Cortex of kidney (tissue), 1 donor: ENCODE measurements at places on chromosomes 3 and 15.

- DNase-seq: no peak
Observed at GRCh38 chr3:113454630-113455029, 13.3 kb upstream of the CFAP44 start.

GRCh38 chr3:32733631-32734229 lies 48.7 kb downstream of the CNOT10 start:
- no peak for DNase-seq

GRCh38 chr3:13144163-13145023 lies 71.2 kb upstream of the IQSEC1 start:
- DNase-seq: no peak

DNA sequence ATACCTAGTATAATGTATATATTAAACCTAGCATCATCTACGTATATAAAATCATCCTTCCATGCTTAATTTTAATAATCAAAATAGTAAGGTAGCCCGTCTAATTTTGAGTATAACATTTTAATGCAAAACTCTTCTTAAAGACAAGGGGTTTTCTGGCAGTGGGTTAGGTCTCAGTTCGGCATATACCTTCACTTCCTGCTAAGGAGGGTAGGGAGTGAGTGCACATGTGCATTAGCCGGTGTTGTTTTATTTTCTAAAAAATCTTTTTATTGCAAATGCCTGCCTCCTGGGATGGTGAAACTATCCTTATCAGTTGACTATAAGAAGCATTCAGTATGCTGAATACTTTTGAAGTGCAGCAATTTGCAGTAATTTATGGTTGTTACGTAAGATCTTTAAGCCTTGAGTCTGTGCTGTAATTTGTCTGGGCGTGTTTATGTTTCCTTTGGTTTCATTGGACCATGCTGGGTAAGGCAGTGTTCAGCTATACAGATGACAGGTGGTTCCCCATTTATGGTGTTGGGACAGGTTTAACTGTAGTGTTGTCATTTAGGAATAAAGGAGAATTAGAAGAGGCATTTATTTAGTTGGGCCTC lies 11.7 kb downstream of the ARHGEF26 start:
- DNase-seq: no peak

GRCh38 chr15:97903971-97904572 lies 56.4 kb upstream of the ARRDC4 start:
- DNase-seq: no peak

- no peak for DNase-seq
Observed at GRCh38 chr3:45095916-45096526, 50.2 kb downstream of the CDCP1 start.

DNA sequence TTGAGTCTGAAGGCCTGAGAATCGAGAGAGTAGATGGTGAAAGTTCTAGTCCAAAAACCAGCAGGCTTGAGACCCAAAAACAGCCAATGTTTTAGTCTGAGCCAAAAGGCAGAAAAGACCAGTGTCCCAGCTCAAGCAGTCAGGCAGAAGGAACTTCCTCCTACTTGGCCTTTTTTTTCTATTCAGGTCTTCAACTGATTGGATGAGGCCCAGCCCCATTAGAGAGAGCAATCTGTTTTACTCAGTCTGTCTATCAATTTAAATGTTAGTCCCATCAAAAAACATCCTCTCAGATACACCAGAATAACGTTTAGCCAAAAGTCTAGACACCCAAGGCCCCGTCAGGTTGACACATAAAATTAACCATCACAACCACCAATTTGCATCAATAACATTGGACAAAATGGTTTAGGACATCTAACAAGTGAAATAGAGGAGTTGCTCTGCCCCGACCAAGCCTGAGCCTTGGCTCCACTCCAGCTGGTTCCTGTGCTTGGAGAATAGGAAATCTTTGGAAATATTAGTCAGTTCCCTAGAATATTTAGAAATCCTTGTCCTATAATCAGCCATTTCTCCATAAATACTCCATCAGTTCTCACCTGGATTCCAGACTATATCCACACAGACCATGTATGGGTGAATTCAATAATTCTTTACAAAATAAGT lies 51.4 kb upstream of the LIPC start:
- no peak for DNase-seq

DNA sequence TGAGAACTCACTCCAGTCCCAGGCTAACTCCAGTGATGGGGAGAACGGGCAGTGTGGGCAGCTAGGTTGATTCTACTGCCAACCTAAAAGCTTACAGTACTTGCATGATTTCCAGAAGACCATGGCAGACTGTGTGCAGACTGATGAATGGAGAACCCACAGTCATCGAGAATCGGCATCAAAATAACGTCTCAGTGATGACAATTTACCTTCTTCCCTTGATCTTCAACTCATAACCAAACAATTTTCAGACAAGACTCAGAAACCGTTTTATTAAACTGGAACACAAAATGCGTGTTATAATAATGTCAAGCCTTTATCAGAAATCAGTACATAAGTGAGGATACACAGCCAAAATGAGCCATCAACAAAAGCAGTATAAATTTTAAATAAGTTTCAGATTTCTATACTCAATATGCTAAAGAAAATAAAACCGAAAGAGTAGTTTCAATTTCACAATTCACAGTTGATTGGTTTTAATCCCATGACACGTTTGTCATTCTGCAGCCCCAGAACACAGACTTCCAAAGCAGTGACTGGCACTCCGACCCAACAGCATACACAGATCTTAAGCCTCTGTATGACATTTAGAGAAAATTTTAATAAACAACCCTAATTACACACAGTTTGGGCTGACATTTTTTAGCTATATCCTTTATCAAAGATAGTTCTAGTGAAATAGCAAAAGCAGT lies 54.5 kb downstream of the ZMAT3 start:
- DNase-seq: no peak

DNA sequence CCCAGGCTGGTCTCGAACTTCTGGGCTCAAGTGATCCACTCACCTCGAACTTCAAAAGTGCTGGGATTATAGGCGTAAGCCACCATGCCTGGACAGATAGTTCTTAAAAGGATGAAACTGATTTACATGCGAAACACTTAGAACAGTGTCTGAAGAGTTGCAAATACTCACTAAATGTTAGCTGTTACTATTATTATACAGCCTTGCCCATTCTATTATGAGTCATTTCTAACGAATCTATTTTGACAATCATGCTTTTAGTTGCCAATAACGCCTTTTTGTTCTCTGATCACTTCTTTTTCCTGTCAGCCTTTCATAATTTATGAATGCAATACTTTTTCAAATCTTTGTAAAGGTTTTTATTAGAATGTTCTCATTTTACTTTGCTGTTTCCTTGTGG lies 112.7 kb downstream of the SNRK start:
- no peak for DNase-seq

DNA sequence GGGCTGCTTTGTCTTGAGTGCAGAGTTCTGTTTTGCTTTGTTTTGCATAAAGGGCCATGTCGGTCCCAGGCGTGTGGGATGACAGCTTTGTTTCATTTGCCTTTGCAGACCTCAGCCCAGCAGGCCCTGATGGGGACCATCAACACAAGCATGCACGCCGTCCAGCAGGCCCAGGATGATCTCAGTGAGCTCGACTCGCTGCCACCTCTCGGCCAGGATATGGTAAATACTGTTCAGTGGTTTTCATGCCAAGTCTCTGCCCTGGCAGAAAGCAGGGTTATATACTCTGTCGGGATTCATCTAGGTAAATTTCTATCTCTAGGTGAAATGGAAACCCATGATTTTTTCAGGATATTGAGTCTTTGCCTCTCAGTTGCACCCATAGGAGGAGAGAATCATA lies 343.9 kb upstream of the TPM1 start:
- DNase-seq: no peak

GRCh38 chr3:157469561-157470294 lies 33.1 kb downstream of the PTX3 start:
- no peak for DNase-seq

- DNase-seq: no peak
Observed at GRCh38 chr15:62950462-62950931, 92.0 kb upstream of the TPM1 start.

DNA sequence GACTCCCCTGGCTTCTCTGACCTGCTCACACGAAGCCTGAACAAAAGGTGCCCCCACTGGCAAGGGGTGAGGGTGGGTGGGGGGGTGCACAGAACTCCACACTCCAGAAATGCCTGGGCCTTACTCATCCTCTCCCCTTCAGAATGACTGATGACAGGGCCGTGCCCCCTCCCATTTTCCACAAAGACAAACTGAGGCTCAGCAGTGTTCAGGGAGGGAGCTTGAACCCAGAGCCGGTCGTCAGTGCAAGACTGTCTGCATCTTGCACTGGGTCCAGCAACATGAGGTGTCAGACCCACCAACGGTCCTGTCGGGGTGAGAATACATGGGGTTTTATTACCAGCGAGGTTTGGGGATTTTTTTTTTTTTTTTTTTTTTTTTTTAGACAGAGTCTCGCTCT lies 15.3 kb downstream of the IGDCC3 start:
- no peak for DNase-seq

DNA sequence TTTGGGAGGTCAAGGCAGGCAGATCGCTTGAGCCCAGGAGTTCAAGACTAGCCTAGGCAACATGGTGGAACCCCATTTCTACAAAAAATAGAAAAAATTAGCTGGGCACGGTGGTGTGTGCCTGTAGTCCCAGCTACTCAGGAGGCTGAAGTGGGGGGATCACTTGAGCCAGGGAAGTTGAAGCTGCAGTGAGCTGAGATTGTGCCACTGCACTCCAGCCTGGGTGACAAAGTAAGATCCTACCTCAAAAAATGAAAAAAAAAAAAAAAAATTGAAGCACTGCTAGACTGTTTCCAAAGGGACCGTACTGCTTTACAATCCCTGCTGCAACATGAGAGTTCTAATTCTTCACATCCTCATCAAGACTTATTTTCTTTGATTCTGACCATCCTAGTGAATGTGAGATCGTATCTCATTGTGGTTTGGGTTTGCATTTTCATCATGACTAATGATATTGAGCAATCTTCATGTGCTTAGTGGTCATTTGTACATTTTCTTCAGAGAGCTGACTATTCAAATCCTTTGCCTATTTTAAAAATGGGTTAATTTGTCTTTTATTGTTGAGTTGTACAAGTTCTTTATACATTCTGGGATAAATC lies 10.8 kb downstream of the CMTM8 start:
- no peak for DNase-seq

DNA sequence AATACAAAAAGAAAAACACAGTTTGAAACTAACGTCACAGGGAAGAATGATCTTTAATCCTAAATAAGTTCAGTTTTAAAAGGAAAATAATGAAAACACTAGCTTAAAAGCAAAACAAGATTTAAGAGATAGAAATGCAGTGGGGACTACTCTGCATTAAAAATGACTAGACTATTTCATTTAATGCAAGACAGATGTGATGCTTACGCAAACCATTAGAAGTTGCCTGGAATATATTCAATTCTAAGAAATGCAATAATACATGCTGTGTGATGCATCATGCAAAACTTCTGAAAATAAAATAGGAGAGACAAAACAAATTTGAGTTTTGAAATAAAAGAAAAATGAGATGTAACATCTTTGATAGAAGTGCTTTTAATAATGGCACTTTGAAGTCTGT lies 97.6 kb upstream of the STRIT1 start:
- DNase-seq: no peak

DNA sequence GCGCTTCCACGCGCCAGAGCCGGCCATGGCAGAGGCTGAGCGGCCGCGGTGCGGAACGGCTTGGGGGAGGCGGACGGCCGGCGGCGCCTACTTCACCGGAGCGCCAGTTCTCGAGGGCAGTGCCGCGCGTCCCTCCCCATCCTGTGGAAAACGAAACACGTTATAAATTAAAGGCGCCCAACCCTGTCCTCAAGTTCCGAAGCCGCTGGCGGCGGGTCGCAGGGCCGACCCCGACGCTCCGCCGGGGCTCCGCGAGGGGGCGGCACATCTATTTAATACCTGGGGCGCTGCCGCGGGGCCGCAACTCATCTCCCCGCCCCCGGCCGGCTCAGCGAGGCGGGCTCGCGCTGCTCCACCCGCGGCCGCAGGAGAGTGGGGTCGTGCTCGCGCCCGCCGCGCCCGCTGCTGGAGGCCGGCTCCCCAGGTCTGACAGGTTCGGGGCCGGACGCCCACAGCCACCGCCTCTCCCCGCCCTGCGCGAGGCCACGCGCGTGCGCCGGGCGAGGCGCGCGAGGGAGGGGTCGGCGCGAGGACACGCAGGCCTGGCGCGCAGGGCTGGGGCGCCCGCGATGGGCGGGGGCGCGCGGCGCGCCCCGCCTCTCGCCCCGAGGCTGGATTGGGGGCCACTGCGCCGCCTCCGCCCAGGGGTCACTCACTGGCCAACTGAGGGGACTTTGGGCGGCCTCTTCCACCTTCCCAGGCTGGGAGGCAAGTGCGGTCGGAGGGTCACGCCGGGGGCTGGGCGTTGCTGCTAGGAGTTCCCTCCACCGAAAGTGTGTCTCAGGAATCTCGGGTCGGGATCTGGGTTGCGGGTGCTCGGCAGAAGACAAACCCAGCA lies at the start of gene SLC30A4:
Gene SLC30A4, minus strand, starts transcription at position 428 of the 838 bp plus-strand sequence. Its CDS starts 401 bp downstream, at position 27.
- DNase-seq: no peak

DNA sequence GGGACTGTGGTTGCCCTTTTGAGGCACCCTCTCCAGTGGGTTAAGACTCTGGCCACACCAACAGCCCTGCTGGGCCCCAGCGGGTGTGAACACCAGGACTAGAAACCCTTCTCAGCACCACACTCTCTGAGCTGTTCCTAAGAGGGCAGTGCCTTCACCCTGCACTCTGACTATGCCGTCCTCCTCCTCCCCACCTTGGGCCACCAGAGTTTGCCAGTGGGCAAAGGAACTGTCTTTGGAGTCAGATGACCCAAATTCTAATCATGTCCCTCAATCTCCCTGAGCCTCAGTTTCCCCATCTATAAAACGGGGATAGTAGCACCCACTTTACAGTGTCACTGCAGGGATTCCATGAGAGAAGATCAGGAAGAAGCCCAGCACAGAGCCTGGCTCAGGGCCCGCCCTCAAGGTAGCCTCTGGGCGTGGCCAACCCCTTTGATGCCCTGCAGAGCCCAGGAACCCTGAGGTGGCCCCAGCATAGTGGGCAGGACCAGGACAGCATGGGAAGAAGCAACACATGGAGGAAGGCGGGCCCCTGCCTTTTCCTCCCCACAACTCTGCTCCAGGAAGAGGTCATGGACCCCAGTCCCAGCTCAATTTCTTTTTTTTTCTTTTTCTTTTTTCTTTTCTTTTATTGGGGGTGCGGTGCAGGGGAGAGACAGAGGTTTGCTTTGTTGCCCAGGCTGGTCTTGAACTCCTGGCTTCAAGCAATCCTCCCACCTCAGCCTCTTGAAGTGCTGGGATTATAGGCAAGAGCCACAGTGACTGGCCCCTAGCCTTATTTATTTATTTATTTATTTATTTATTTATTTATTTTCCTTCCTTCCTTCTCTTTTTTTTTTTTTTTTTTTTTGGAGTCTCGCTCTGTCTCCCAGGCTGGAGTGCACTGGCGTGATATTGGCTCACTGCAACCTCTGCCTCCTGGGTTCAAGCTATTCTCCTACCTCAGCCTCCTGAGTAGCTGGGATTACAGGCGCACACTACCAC lies 115.7 kb upstream of the LINGO1 start:
- no peak for DNase-seq
